Mammary epithelial cell (primary cell): ENCODE measurements at places on chromosomes 5 and 9. TPM values are rescaled to one million over a fixed set of nuclear protein-coding genes. Genes with fewer than 3 reads are reported as not detected.
A peak's percentile ranks its signal among the peaks of the same experiment; 100 is the strongest.

GRCh38 chr5:129163810-129164378 lies 69.3 kb downstream of the ISOC1 start:
- no peak for DNase-seq

- DNase-seq, result no peak
Observed at GRCh38 chr9:132301521-132301920, 53.3 kb downstream of the SETX start.

DNA sequence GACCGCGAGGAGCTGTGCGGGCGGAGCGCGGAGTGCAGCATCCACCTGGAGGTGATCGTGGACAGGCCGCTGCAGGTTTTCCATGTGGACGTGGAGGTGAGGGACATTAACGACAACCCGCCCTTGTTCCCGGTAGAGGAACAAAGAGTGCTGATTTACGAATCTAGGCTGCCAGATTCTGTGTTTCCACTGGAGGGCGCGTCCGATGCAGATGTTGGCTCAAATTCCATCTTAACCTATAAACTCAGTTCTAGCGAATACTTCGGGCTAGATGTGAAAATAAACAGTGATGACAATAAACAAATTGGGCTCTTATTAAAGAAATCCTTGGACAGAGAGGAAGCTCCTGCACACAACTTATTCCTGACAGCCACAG lies 590 bp downstream of the PCDHA6 start:
- DNase-seq, result no peak

GRCh38 chr9:95642189-95642588 lies 125.4 kb upstream of the PTCH1 start:
- no peak for DNase-seq

- no peak for DNase-seq
Observed at GRCh38 chr5:38997591-38997990, 76.6 kb downstream of the RICTOR start.

DNA sequence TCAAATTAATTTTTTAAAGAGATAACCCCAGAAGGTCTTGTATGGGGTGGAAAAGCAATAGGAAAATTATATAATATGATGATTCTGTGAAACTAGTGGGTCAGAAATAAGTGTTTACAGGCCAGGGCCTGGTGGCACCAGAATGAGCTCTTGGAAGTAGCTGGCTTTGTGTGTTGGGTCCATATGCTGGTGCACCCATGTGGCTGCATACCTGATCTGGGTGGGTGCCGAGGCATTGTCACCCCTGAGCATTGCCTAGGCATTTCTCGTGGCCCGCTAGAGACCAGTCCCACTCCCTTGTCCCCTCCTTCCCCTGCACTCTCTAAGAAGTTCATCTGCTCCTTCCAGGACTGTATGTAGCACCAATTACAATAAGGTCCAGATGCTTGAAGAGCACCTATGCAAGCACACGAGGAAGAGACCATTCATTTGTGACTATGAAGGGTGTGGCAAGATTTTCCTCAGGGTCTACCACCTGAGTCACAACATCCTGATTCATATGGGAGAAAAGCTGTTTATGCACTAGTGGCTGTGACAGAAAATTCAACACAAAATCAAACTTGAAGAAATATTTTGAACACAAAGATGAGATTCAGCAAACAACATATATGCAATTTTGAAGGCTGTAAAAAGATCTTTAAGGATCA lies 19.8 kb upstream of the IL33 start:
- DNase-seq, result peak; percentile 51

DNA sequence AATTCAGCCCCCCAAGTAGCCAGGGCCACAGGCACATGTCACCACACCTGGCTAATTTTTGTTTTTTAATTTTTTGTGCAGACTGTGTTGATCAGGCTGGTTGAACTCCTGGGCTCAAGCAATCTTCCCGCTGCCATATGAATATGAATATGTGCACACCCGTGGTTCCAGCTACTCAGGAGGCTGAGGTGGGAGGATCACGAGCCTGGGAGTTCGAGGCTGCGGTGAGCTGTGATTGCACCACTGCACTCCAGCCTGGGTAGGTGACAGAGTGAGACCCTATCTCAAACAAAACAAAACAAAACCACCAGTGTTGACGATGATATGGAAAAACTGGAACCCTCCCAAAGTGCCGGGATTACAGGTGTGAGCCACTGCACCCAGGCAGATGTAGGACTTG lies 32.0 kb downstream of the EHMT1 start:
- no peak for DNase-seq

The SARDH gene
- total RNA-seq, result 7.2 TPM
